Stimulated activated CD8-positive, alpha-beta memory T cell treated with anti-CD3 and anti-CD28 coated beads, Interleukin-4, amount 100 ng/mL, for 24 hours (primary cell): ENCODE measurements at places on chromosomes 12 and 14.

DNA sequence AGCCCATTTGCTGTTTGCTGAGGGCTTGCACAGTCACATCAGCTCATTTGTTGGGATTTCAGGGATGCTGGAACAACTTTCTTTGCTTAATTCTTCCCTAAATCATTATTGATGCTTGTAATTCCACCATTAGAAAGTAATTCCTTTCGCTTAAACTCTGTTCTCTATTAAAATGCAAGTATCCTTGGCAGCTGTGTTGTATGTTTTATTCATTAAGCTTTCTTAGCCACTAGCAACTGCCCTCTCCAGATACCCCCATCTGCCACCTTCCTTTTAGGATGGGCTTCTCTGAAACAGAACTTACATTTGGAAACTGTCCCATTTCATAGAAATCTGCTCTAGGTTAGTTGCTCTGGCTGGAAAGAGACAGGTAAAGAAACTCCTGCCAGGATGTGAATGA, 43.7 kb downstream of the ADCK1 start:
- no peak for DNase-seq

DNA sequence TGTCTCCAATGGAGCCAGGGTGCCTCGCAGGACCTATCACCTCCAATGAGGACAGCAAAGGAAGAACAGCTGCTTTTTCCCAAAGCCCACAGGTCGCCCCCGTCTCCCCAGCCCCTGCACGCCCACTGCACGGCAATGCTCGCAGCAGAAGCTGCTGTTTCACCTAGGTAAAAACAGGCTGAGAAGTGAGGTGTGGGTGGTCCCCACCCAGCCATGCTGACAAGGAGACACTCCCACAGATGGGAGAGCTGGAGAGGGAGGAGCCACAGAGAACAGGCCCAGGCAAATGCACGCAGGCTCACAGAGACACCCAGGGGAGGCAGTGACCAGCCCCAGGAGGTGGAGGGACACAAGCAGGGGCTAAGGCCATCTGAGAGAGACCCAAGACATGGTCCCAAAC, 10.4 kb downstream of the CFAP73 start:
- no peak for DNase-seq

- DNase-seq, result no peak
These were observed 34.6 kb downstream of the PRIMA1 start for GRCh38 chr14:93753647-93754046.

GRCh38 chr12:116152268-116152667, 125.2 kb downstream of the MED13L start:
- DNase-seq, result no peak

- DNase-seq, result no peak
These were observed 11.9 kb upstream of the KLRB1 start for GRCh38 chr12:9619411-9620179.

DNA sequence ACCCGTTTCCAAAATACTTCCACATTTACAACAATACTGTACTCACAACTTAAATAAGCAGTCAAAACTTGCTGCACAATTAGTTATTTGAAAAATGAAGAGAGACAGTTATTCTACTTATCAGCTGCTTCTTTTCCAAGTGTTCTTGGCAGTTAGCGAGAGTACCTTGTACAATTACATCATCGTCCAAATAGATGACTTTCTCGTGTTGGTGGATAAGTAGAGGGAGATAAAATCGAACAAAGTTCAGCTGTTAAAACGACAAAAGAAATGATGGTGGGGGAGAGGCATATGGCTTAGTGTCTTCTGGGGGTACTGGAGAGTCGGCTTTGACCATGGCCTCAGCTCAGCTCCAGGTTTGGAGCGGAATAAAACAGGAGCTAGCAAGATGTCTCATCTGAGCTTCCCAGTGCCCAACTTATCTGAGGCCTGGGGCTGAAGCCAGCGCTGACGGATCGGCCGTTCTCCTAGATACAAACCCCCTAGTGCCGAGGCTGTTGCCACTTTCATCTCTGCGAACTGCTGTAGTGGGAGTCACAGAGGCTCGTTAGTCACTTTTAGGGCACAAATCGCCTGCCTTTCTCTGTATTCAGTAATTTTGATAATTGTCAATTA, 31.7 kb downstream of the TDG start:
- DNase-seq, result no peak
